ENCODE measurements at places on chromosomes 11 and 22.
A peak's percentile ranks its signal among the peaks of the same experiment; 100 is the strongest.

DNA sequence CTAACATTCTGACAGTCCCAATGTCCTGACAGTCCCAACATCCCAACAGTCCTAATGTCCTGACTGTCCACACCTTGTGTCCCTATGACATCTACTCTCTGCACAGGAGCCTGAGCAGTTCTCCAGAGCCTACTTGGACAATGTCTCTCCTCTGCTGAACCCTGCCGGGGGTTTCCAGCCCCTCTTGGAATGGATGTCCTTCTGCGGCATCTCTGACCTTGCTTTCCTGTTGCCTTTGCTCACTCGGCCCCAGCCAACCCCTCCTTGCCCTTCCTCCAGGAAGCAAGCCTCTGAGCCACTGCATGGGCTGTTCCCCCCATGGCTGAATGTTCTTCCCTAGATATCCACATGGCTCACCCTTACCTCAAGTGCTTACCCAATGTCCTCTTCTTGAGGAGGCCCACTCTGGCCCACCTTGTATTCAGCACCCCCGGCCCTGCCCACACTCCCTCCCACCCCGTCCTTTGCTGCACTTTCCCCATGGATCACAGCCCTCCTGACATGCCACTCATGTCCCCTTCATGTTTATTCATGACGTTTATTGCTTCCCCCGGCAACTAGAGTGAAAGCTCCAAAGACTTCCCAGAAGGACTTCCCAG, 59.5 kb downstream of the DHCR7 start:
- no peak for DNase-seq

DNA sequence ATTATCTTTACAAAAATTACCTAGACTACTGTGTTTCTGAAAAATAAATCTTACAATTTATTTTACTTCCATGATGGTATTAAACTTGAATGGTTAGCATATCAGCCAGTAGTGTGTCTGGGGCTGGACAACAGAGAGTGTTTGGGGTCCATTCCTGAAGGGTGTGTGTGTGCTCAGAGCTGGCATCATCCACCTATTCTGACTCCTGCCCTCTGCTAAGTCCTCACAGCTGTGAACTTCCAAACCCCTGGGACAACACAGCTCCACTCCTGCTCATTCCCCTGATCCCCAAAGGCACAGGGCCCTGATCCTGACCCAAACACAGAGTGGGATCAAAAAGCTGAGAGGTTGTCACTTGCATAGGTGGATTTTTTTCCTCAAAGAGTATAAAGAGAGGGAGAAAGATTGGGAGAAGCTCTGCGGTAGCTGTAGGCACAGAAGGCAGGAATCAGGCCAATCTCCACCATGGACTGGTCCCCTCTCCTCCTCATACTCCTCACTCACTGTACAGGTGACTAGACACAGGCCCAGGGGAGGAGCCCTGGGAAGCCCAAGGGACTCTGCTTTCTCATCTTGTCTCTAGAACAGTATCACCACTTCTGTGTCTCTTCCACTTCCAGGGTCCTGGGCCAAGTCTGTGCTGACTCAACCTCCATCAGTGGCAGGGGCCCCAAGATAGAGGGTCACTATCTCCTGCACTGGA, 55.7 kb upstream of the TOP3B start:
- DNase-seq, result no peak

GRCh38 chr11:117473481-117474091, 145.9 kb downstream of the CEP164 start:
- no peak for DNase-seq

DNA sequence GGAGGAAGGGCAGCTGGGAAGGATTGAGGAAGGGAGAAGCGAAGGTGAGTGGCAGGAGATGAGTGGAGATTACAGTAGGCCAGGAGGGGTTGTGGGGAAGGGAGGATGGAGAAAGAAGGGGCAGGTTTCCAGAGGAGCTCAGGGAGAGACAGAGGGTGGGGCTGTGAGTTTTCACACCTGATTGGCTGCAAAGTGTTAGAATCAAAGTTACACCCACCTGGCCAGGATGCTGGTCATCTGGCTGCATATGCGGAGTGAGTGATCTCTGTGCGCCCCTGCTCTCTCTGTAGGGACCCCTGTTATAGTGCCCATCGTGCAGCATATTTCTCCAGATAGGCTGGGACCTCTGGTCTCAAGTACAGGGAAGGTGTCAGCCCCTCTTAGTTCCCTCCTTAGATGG, 18.3 kb downstream of the AMPD3 start:
- no peak for DNase-seq

DNA sequence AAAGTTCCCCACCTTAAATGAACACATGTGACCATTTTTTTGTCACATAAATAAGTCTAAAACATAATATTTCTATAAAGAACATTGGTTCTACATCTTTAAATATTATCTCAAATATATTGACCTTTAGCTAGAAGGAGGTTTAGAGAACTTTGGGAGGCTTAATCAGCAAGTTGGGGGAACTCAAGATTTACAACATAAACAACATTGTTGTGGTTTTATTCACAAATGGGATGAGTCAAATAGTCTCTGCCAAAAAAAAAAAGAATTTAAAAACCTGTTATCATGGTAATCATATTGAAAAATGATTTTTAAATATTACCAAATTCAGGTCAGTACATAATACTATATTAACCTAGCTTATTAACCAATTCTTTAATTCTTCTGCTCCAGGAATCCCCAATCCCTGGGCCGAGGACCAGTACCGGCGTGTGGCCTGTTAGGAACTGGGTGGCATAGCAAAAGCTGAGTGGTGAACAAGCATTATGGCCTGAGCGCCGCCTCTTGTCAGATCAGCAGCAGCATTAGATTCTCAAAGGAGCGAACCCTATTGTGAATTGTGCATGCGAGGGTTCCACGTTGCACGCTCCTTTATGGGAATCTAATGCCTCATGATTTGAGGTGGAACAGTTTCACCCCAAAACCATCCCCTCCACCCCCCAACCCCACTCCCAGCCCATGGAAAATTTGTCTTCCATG, 98.2 kb downstream of the RDX start:
- DNase-seq, result no peak

GRCh38 chr11:18987454-18988231, 48.4 kb upstream of the MRGPRX1 start:
- no peak for DNase-seq

- no peak for DNase-seq
Measured at GRCh38 chr11:105899772-105900171, 122.3 kb downstream of the MSANTD4 start.

DNA sequence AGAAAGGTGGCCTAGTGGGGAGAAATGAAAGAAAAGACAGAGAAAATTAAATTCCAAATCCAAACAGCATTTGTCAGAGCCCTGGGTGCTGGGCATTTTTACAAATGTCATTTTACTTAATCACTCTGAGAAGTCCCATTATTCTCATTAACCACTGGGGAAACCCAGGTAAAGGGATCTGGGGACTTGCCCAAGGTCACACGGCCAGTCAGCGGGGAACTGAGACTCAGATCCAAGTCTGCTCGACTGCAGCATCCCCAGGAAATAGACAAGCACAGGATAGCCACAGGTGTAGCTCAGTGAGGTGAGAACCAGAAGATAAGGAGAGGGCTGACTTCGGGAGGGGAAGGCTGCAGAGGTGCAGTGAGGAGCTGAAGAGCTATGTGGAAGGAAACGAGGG, 7.9 kb downstream of the NRXN2 start:
- no peak for DNase-seq

GRCh38 chr11:1763796-1764661, at the start of gene CTSD:
TSS of gene CTSD (minus strand) at chr11:1763927. CDS start at chr11:1763859, 68 bp downstream.
- DNase-seq, result peak; percentile 78

DNA sequence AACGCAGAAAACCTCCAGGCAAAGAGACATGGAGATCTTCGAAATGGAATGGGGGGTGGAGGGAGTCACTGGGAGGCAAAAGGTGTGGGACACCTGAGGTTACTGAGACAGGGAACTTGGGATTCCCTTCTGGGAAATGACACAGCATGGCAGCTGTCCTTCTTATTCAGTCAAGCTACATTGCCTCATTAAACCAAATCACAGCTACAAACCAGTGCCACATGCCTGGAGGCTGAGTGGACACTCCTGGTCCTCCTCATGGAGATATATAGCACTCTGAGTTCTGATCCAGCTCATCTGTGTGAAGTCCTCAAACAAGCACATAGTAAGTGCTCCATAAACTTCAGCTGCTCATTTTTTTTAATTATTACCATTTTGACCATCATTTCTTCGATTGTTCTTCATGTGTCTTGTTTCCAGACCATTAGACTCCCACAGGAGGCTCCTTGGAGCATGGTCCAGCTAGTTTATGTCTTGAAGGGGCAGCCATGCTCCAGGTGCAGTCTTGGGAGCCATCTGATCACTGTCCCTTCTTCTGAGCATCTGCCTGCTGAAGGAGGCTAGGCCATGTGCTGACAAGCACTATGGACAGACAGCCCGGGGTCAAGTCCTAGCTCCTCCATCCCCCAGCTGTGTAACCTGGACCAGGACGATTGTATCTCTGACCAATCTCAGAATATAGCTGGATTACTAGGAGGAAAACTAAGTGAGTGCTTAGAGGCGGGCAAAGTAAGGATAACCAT, 9.7 kb upstream of the FXYD2 start:
- no peak for DNase-seq

GRCh38 chr11:129974672-129975071, 28.0 kb downstream of the PRDM10 start:
- no peak for DNase-seq

GRCh38 chr11:62025487-62026105, 58.2 kb upstream of the FTH1 start:
- peak; percentile 97 for DNase-seq

GRCh38 chr11:12497431-12497830, 120.1 kb downstream of the PARVA start:
- no peak for DNase-seq

DNA sequence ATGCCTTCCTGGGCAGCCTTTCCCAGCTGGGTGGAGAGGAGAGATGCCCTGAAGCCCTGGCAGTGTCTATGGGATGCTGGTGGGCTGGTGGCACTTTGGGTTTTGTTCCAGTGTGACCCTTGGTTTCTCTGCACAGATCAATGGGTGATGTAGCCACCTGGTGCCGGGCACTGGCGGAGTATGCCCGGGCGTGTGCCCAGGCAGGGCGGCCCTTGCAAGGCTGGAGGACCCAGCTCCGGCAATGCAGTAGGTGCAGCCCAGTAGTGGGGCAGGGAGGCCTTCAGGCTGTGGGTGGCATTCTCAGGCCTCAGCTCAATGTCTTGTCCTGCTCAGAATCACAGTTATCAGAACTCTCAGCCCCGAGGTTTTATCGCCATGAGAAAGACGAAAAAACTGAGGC, 11.9 kb downstream of the OTOG start:
- DNase-seq, result no peak

- DNase-seq, result no peak
Measured at GRCh38 chr11:34548278-34548677, 34.7 kb upstream of the ELF5 start.

GRCh38 chr22:20909543-20910303, 7.5 kb upstream of the CRKL start:
- no peak for DNase-seq

DNA sequence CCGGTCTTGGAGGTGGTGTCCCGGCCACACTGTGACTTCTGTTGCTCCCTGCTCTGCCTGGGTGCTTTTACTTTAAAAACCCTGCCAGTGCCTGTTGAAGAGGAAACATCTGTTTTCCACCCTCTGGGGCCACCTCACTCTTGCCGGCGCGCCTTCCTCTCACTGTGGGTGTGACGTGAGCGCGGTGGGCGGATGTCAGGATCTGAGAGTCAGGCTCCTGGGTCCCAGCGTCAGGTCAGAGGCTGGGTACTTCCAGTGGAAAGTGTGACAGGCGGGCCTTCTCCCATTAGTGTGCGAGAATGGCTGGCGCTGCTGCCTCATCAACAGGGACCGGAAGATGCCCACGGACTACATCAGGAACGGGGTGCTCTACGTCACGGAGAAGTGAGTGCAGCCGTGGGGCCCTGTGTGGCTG, 54.2 kb downstream of the GRAMD4 start:
- DNase-seq, result no peak

- DNase-seq, result peak; percentile 81
Measured at GRCh38 chr11:104435494-104435893, 271.5 kb upstream of the PDGFD start.

GRCh38 chr22:40965936-40966725, 15.0 kb downstream of the RBX1 start:
- DNase-seq, result peak; percentile 88

DNA sequence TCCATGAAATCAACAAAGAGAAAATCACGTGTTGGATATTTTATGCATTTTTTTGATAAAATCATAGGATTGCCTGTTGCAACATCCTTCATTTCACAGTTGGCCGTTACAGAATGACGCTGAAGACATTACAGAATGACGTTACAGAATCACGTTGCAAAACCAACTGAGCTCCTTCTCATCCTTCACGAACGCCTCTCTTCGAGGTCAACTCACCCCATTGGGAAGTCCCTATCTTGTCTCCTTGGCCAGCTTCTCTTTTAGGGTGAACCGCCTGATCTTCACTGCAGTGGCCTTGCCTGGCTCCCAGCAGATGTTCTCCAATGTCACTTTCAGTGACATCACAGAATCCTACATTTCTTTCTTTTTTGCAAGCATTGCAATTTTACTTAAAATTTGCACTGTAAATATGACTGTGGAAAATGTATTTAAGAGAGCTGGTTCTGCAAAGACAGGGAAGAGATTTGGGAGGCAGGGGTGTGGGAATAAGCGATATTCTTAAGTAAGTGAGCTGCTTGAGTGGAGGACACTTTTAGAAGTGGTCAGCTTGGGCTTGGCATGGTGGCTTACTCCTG, 5.1 kb downstream of the KRTAP5-7 start:
- no peak for DNase-seq

- no peak for DNase-seq
Measured at GRCh38 chr11:32137263-32137662, 46.4 kb downstream of the RCN1 start.

DNA sequence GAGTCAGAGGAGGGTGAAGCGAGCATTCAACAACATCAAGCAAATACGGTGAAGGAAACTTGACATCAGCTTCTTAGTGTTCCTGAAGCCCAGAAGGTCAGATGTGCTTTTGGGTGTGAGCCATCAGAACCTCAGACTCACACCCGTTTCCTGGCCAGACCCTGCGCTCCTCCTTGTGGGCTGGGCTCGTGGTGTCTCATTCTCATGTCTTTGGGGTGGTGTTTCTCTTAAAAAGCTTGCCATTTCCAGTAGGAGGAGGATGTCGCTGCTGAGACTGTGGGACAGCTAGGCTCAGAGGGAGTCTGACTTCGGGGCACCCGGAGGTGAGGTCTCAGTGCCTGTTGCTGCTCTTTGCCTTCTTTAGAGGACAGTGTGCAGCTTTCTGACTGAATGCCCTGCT, 24.2 kb downstream of the PPFIBP2 start:
- no peak for DNase-seq
